ENCODE measurements at places on chromosomes 5 and 9. TPM values are rescaled to one million over a fixed set of nuclear protein-coding genes. Genes with fewer than 3 reads are reported as not detected.

GRCh38 chr9:97851446-97851883, 1.6 kb upstream of the FOXE1 start:
- DNase-seq, result no peak

DNA sequence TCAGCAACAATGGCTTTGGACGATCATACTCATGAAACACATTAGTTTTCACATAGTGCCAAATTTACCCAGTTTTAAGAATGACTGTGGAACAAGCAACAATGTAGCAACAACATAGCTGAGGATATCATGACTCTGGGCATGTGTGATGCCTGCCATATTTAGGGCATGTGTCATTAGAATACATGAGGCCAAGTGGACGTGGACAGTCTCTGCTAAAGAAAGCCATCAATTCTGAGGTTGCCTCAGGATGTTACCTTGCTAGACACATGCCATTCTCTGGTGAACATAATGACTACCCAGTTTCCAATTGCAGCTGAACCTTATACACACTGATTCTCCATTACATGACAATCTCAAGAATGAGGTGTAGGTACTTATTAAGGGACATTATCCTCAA, 103.3 kb upstream of the ADAMTS19 start:
- DNase-seq, result no peak

DNA sequence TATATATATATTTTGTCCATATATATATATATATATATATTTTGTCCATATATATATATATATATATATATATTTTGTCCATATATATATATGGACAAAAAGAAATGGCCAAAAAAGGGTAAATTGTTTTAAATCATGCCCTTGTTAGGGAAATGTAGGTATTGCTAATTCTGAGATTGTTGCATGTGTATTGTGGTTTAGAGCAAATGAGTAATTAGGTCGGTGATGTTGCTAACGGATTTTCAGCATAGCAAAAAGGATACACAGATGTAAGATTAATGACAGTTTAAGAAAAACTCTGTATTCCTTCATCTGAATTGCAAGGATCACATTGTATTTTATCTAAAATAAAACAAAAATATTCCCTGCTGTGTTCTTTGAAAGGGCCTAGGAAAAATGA, 40.2 kb downstream of the OSTF1 start:
- DNase-seq, result no peak

DNA sequence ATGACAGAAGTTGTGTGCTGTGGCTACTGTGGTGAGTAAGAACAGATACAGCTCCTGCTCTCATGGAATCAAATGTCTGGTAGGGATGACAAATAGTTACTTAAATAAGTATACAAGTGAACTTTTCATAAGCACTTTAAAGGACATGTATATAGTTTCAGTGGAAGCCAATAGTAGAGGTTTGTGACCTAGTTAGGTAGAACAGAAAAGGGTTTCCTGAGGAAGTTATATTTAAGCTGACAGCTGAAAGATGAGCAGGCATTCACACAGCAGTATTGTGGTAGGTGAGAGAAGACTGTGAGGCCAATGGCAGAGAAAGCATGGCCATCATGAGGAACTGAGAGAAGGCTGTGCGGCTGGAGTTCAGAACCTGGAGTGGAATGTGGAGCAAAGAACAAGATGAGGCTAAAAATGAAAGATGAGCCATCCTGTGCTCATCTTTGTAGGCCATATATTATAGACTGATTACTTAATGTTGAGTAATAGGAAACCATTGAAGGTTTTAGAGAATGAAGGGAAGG, 15.4 kb downstream of the FAM174A start:
- DNase-seq, result no peak

GRCh38 chr5:76571559-76571958, 51.6 kb downstream of the F2RL2 start:
- no peak for DNase-seq

DNA sequence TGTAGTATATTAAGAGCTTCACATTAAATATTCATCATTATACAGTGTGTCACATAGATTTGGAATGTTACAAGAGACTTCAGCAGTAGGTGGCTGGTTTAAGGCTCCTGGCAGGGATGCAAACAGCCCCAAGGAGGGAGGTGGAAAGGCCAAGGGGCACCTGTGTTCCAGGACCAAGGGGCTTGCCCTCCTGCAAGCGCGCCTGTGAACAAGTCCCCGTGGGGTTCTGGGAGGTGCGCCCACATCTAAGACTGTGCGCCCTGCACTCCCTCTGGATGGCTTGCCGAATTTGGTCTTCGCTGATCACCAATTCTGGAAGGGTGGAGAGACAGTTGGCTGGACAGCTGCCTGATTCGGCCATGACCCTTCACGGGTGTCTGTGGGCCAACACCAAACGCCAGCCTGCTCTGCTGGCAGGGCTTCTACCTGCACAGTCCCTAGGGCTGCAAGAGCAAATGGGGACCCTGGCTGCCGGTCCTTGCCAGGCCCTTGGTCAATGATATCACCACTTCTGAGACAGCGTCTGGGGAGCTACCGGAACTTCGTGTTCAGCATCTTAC, 12.1 kb upstream of the SLC25A51 start:
- DNase-seq, result no peak

DNA sequence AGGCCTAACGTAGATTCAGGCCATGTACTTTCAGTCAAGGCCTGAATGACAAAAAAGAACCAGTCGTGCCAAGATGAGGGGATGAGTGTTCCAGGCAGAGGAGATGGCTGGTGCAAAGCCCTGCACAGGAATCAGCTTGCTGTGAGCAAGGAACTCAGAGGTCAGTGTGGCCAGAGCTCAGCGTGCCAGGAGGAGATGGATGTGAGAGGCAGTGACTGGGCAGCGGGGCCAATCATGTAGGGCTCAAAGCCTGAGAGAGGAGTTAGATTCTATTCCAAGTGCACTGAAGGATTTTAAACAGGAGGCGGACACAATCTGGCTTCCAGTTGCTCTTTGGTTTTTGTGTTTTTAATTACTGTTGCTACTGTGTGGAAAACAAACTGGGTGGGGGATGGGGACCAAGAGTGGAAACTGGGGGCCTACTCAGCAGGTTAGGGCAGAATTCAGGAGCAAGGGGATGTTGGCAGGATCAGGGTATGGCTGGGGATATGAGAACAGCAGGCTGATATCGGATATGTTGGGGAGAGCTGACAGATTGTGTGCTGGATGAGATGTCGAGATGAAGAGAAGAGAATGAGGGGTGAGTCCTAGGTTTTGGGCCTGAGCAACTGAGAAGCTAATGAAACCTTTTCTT, 64.3 kb downstream of the ANGPTL2 start:
- DNase-seq, result no peak

DNA sequence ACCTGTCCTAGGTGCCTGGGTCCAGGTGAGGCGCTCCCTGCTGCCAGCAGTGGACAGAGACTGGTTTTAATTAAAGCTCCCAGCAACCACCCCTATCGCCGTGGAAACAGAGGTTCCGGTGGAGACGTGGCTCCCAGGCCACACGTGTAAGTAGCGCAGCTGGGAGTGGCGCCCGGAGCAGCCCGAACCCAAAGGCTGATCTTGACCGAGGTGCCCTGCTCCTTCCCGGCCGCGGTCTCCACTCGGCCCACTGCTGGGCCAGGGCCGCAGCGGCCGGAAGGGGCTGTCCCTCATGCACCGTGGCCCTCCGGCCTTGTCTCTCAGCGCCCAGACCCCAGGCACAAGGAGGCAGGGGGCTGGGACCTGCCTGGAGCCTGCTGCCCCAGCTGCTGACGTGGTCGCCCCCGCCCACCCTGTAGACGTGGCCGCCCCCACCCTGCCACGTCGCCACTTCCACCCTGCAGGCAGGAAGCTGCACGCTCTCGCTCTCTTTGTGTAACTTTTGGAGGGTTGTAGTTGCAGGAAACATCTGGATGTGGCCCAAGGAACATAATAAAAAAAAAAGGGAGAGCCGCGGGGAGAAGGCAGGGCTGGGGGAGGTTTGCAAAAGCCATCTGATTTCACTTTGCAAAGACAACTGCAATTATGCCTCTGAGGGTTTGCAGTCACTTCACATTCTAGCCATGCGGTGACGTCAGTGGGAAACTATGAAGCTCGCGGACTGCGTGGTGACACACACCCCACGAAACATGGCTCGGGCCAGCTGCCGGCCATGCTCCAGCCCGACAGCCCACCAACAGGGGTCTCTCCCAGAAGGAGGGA, 129.9 kb downstream of the RXRA start:
- peak; percentile 96 for DNase-seq

GRCh38 chr5:16773991-16774390, 157.2 kb upstream of the RETREG1 start:
- DNase-seq, result no peak

DNA sequence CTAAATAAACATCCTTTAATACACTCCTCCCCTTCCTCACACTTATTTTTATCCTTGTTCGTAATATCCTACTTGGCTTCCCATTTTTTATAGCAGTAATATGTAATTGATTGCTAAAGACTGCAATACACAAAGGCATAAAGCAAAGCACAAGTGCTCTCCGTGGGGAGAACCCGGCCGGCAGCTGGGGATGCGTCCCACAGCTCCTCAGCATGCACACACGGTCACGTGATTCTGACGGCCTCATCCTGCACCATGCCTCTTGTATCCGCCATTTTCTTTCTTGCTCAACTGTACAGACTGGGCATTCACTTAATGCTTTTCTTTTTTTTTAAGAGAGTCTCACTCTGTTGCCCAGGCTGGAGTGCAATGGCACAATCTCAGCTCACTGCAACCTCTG, 2.8 kb downstream of the BRD3OS start:
- DNase-seq, result no peak

- no peak for DNase-seq
Observed at GRCh38 chr9:117480253-117480652, 65.4 kb upstream of the ASTN2 start.

- no peak for DNase-seq
Observed at GRCh38 chr9:91291866-91292265, 69.9 kb downstream of the AUH start.

- DNase-seq, result no peak
Observed at GRCh38 chr5:68245319-68245718, 29.8 kb downstream of the PIK3R1 start.

MAST4 gene
- total RNA-seq, result 55.2 TPM

FOXD4L3 gene
- not detected for total RNA-seq

PCDHB15 gene
- 2.9 TPM for total RNA-seq
